Immature natural killer cell (primary cell): ENCODE measurements at places on chromosomes 3 and 15. TPM values are rescaled to one million over a fixed set of nuclear protein-coding genes. Genes with fewer than 3 reads are reported as not detected.

Gene SPG11
- polyA plus RNA-seq = 37.3 TPM

Gene SH2D7
- polyA plus RNA-seq = not detected

Gene ANKRD63
- not detected for polyA plus RNA-seq

Gene ADCY5
- polyA plus RNA-seq = 0.03 TPM

- H3K4me3 ChIP-seq = no peak overlapping the region
- H3K4me1 ChIP-seq = peaks cover 4% of the 10 kb centered on the region
- H3K27me3 ChIP-seq = peaks cover 12% of the 10 kb centered on the region
Observed at GRCh38 chr3:127485396-127486170, 105.0 kb downstream of the TPRA1 start.

DNA sequence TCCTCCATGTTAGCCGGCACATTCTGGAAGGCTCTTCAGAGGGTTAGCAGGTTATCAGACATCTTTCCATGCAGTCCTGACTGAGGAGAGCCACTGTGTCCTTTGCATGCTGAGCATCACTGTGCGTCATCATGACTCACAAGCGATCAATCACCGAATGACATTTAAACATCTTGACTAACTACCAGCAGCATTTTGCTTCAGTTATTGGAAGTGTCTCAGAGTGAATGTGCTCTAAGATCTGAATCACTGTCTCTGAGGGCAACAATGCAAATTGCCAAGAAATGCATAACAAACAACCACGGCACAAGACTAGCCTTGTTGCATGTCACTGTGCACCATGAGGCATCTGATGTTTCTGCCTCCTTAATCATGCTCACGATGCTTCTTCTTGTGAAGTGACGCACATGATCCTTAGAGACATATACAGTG is 18.3 kb upstream of the ATP8B4 start:
- H3K27me3 ChIP-seq = no peaks in the 10 kb centered on the region
- no peak overlapping the region for H3K27ac ChIP-seq
- no peak overlapping the region for H3K4me3 ChIP-seq

GRCh38 chr3:141878817-141879216 is 2.4 kb downstream of the ATP1B3 start:
- peak overlapping the region; percentile 29 for H3K4me3 ChIP-seq
- peaks cover 7% of the 10 kb centered on the region for H3K27me3 ChIP-seq
- DNase-seq = no peak
- H3K36me3 ChIP-seq = no peaks in the 10 kb centered on the region
- H3K27ac ChIP-seq = peak overlapping the region; percentile 62

GRCh38 chr3:58035524-58036255 is 27.5 kb downstream of the FLNB start:
- DNase-seq = no peak
- no peaks in the 10 kb centered on the region for H3K27me3 ChIP-seq
- peaks cover 49% of the 10 kb centered on the region for H3K4me1 ChIP-seq
- peak overlapping the region; percentile 91 for H3K27ac ChIP-seq
- peak overlapping the region; percentile 66 for H3K4me3 ChIP-seq

DNA sequence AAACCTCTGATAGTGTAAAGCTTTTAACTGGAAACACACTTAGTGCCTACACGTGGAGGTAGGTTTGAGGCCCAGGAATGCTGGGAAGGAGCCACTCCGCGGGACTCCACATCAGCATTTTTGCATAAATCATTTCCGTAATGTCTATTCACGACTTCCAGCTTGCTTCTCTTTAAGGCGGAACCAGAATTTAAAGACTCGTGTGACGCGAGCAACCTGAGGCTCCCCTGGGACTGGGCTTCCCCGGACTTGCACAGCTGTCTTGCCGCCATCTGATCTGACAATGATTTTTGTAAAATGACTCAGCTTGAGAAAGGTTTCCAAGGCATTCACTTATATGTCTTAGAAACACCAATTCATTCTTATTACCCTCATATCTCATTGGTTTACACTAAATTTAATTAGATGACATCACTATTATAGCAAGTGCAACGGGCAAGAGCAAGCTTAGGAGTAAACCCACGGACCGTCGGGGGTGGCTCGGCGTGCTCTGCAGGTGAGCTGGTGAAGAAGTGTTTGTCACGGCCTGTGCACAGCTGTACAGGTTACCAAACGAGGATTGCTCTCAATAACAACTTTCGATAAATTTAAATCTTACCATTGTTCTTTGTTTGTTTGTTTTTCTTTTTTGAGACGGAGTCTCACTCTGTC is 95.2 kb downstream of the CHSY1 start:
- H3K27me3 ChIP-seq = peaks cover 5% of the 10 kb centered on the region
- no peak overlapping the region for H3K4me3 ChIP-seq
- peaks cover 15% of the 10 kb centered on the region for H3K4me1 ChIP-seq
- DNase-seq = no peak
- H3K36me3 ChIP-seq = no peaks in the 10 kb centered on the region
- no peak overlapping the region for H3K27ac ChIP-seq

- H3K36me3 ChIP-seq = no peaks in the 10 kb centered on the region
- peaks cover 50% of the 10 kb centered on the region for H3K4me1 ChIP-seq
- H3K27me3 ChIP-seq = peaks cover 8% of the 10 kb centered on the region
- H3K4me3 ChIP-seq = peak overlapping the region; percentile 92
- DNase-seq = no peak
- H3K27ac ChIP-seq = no peak overlapping the region
Observed at GRCh38 chr15:40444736-40445135, 4.0 kb downstream of the BAHD1 start.

DNA sequence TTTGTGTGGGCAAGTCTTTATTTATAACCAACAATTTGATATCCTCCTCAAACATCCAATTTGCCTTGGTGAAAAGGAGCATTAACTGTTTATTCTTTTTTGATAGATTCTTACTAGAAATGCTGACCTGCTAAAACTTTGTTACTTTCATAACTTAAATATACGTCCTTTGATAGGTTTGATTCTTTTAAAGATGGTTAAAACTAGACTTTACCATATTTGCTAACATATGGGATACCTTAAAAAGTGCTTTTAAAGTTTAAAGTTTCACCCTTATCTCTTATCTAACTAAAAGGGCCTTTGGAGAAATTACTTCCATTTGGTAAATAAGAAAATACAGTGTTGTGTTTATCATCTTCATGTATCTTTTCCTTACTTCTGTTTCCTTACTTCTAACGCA is 266.6 kb upstream of the UBE2E1 start:
- no peak for DNase-seq
- peaks cover 10% of the 10 kb centered on the region for H3K27me3 ChIP-seq
- no peak overlapping the region for H3K4me3 ChIP-seq
- no peaks in the 10 kb centered on the region for H3K36me3 ChIP-seq
- no peaks in the 10 kb centered on the region for H3K4me1 ChIP-seq

- H3K36me3 ChIP-seq = no peaks in the 10 kb centered on the region
- no peak for DNase-seq
- no peak overlapping the region for H3K27ac ChIP-seq
- H3K4me3 ChIP-seq = no peak overlapping the region
Observed at GRCh38 chr15:39512643-39513042, 68.2 kb upstream of the THBS1 start.

GRCh38 chr3:191352014-191352413 is 21.7 kb upstream of the UTS2B start:
- DNase-seq = no peak
- H3K27ac ChIP-seq = no peak overlapping the region
- no peaks in the 10 kb centered on the region for H3K36me3 ChIP-seq

GRCh38 chr3:29451920-29452319 is 171.0 kb downstream of the RBMS3 start:
- no peak overlapping the region for H3K27ac ChIP-seq
- no peaks in the 10 kb centered on the region for H3K27me3 ChIP-seq
- H3K4me3 ChIP-seq = no peak overlapping the region

GRCh38 chr3:189974359-189974758 is 146.3 kb downstream of the P3H2 start:
- no peak overlapping the region for H3K27ac ChIP-seq
- H3K4me3 ChIP-seq = no peak overlapping the region
- no peak for DNase-seq

DNA sequence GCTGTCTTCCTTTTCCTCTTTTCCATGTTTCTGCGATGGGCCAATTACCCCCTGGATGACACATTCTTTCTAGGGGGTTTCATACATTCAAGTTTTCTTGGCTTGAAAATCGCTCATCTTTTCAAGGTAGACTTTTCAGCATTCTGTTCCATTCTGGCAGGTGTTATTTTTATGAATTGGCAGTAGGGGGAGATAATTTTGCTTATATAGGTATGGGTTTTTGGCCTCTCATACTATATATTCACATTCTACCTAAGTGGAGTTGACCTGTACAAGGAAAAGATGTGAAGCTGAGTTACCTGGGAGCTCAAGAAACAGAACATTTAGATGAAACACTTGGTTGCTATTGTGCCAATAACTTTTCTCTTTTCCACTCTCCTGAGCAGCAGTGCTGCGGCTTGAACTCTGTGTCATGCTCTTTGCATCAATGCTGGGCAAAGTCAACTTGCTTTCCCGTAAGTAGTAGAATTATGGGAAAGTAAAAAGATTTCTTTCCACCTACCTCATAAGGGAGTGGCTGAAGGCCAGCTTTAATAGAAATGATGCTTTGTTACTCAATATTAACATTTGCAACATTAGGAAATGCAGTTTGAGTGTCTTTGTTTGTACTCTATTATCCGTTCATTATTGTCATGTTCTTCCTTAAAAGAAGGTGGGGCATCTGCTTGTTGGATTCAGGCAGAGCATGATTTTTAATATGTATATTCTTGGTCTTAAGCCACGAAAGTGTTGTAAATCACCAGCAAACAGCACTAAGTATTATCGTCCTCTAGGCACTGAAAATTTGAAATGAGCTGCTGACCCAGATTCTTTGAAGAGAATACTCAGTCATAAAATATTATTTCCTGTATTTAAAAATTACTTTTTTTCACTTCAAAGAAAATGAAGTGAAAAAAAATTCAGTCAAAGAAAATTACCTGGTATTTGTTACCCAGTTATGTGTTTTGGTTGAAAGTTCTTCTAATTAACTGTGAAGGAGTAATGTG is 27.7 kb upstream of the MFSD1 start:
- no peaks in the 10 kb centered on the region for H3K36me3 ChIP-seq
- DNase-seq = no peak

DNA sequence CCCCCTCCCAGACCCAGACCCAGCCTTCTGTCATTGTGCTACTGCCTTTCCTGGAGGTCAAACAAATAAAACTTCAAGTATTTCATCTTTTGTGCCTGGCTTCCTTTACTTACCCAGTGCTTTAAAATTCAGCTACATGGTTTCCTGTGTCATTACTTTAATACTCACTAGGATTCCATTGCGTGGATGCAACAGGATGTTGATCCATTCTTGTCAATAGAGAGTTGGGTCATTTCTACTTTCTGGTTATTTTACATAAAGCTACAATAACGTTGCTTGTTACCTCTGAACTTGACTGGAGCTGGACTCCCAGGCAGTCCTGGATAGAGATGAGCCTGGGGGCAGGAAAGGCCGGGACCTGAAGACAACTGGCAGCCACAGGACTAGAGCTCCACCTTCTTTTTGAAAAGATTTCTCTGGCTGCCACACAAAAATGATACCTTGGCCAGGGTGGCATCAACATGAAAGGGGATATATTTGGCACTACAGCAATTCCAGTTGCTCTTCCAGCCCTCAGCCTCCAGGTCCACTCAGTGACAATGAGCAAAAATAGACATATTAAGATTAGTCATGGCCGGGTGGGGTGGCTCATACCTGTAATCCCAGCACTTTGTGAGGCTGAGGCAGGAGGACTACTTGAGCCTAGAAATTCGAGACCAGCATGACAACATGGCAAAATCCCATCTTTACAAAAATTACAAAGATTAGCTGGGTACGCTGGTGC is 23.3 kb upstream of the HEG1 start:
- no peak overlapping the region for H3K4me3 ChIP-seq
- H3K36me3 ChIP-seq = no peaks in the 10 kb centered on the region
- no peak for DNase-seq
